ENCODE measurements at places on chromosomes 2 and 18.
A peak's percentile ranks its signal among the peaks of the same experiment; 100 is the strongest.

DNA sequence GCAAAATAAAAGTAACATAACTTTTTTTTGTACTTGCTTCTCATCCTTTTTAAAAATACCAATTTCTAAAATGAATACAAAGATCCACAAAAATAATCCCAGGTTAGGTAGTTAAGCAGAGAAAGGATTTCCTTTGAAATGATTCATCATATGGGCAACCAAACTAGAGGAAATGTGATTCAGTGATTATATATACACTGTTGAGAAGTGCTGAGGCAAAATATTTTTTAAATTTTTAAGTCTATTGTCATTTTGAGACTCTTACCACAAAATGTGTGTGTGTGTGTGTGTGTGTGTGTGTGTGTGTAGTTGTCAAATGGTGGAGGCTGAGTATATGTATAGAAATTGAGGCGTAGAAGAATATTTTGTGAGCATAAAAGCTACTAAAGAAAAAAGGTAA lies 1075.3 kb downstream of the LRP1B start:
- DNase-seq, result no peak

DNA sequence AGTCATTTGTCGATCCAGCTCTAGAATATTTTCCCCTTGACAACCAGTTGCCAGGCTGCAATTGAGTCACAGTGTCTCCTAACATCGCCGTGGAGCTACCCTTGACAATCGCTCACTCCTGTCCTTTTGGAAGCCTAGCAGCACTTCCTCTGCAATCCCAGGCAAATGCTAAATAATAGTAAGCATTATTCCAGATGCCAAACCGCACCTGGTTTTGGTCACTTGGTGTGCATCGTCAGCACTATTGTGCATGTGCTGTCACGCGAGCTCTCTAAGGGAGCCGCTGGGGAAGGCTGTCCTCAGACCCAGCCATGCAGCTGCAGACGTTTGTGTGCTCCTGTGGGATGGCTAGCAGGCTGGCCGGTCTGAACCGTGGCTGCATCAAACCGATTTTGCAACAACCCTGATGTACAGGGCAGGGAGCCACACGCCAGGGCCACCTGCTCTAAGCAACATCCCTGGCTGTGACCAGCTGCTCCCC lies 549.5 kb upstream of the ID2 start:
- no peak for DNase-seq

DNA sequence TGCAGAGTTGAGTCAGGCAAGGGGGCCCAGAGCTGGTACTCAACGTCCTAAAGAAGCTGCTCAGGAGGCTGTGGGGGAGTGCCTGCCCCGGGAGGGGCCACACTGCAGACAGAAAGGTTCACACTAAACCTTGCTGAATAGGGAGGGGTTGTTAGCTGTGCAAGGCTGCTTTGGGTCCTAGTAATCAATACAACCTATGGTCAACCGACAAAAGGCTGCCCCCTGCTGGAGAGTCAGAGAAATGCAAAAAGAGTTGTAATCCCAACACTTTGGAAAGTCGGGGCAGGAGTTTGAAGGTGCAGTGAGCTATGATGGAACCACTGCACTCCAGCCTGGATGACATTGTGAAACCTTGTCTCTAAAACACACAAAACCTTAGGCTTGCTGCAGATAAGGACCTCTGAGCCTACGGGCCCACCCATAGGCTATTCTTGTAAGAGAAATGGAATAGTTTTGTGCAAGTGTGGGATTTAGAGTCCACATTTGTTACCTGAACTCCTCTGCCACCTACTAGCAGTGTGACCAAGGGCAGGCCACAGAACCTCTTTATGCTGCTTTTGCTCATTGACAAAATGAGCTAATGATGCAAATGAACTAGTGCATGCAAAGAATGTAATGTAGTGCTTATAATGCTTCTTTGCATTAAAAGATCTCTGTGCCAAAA lies 81.5 kb downstream of the PRPF40A start:
- peak; percentile 42 for DNase-seq

DNA sequence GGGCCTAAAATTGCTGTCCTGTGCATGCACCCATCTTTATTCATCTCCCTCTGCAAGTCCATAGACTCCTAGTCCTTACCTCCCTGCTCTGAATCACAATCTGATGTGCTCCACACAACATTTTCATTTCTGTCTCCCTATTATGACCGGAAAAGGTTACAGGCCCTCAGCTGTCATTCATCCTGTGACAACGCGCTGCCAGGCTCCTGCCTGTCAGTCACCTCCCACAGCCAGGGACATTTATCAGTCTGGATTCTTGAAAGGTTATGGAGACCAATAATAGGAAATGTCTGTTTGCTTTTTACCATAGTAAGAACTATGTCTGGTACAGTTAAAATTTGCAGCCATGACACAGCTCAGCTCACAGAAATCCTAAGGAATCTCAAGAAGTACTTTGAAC lies 197.1 kb downstream of the RDH14 start:
- DNase-seq, result no peak

DNA sequence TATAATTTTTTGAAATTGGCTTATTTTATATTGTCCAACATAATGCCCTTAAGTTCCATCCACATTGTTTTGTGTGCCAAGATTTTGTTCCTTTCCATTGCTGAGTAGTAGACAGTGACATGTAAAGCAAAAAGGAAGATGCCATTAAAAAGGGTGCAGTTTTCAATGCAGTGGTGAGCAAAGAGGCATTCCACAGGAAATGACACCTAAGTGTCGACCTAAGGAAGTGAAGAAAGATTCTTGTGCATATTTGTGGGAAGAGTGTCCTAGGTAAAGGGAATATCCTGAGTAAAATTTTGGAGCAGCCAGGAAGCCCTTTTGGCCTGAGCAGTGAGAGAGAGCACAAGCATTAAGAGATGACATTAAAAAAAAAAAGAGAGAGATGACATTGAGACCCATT lies 1099.9 kb downstream of the DPP10 start:
- no peak for DNase-seq

DNA sequence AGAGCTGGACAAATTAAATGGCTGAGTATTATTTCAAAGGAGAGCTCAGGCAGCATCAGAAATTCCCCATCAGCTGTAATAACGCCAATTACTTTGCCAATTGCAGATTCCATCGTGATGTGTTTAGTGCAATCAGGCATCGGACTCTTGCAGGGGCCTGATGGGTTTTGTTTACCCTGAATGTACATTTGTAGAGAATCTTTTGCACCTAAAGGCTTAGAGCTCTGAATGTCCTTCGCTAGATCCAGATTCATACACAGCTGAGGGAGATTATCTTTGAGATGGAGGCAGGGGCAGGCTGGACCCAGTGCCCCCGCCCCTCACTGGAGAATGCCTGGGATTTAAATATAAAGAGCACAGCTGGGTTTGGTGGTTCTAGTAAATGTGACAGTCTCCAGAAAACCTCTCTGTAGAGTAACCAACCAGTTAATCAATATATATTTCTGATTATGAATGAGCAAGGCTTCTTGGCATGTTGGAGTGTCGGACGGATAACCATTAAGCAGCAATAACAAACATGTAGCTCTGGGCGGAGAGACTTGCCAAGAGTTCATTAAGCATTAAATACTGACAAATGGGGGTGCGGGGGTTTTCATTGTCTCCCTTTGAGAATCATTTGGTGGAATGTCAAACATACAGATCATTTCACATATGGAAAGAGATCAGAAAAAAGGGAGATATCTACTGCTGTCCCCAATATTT lies 200.9 kb downstream of the SETBP1 start:
- DNase-seq, result no peak

- no peak for DNase-seq
Measured at GRCh38 chr18:56541793-56542192, 96.6 kb downstream of the TXNL1 start.

- DNase-seq, result no peak
Measured at GRCh38 chr18:24080861-24081260, 58.0 kb upstream of the CABYR start.

GRCh38 chr2:165563468-165564225 lies 94.1 kb downstream of the CSRNP3 start:
- DNase-seq, result no peak

GRCh38 chr18:43267818-43268217 lies 9.5 kb downstream of the SYT4 start:
- no peak for DNase-seq

DNA sequence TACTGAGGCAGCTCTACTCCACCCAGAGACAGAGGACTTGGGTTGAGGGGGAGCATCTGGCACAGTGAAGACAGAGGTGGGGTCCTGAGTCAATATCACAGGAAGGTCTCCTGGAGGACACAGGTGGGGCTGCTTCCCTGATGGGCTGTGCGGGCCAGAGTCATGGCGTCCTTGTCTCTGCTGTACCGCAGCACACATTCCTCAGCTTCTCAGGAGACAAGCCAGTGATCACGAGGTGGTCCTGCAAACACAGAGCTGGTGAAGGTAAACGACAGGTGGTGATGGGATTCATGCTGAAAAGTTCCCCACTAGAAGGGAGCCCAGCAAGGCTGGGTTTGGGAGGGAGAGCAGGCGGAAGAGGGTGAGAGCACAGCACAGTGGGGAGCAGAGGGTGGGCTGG lies 9.7 kb downstream of the TCF23 start:
- DNase-seq, result no peak

- DNase-seq, result no peak
Measured at GRCh38 chr2:54603357-54603756, 120.1 kb upstream of the EML6 start.

DNA sequence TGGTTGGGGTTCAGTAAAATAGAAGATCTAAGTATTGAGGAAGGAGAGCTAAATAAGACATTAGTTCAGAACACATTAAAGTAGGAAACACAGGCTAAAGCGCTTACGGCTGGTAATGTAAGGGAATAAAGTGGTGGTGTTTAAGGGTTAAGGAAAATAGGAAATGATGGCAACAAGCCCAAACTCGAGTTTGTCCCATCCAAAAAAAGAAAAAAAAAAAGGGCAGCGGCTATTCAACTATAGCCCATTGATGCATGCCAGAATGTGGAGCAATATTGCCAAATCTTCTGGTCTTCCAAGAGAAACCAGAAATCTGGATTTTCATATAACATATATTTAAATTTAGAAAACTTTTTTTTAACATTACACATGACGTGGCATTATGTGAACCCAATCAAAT lies 161.0 kb downstream of the ARHGAP15 start:
- DNase-seq, result no peak

DNA sequence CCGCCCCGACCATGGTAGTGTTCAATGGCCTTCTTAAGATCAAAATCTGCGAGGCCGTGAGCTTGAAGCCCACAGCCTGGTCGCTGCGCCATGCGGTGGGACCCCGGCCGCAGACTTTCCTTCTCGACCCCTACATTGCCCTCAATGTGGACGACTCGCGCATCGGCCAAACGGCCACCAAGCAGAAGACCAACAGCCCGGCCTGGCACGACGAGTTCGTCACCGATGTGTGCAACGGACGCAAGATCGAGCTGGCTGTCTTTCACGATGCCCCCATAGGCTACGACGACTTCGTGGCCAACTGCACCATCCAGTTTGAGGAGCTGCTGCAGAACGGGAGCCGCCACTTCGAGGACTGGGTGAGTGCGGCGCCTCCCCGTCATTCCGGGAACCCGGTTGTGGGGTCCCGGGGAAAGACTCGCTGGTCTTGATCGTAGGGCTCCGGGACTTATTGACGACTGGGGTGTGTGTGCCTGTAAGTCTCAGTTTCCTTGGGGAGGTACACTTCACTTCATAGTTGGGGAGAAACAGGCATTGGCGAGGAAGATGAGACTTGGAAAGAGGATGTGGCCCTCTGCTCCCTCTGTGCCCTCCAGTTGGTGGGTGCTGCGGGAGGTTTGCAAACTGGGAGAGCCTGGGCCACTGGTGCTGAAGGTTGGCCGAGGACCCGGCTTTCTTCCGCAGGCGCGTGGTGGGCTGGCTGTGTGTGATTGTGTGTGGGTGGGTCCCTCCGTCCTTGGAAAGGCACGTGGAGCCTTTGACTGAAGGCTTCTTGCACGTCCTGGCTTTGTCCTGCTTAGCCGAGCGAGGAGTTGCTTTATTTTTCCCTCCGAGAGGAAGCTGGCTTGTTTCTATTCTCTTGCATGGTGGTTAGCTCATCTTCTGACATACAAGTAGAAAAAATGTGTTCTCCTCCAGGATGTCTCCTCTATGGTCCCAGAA lies 886 bp downstream of the PRKCE start:
- DNase-seq, result peak; percentile 55

- DNase-seq, result no peak
Measured at GRCh38 chr2:84383271-84383670, 75.8 kb downstream of the SUCLG1 start.

- no peak for DNase-seq
Measured at GRCh38 chr2:118246726-118247125, 158.5 kb downstream of the INSIG2 start.

GRCh38 chr18:26697186-26697884 lies 149.0 kb upstream of the KCTD1 start:
- DNase-seq, result no peak

GRCh38 chr2:149169656-149170055 lies 131.2 kb downstream of the LYPD6B start:
- DNase-seq, result no peak

DNA sequence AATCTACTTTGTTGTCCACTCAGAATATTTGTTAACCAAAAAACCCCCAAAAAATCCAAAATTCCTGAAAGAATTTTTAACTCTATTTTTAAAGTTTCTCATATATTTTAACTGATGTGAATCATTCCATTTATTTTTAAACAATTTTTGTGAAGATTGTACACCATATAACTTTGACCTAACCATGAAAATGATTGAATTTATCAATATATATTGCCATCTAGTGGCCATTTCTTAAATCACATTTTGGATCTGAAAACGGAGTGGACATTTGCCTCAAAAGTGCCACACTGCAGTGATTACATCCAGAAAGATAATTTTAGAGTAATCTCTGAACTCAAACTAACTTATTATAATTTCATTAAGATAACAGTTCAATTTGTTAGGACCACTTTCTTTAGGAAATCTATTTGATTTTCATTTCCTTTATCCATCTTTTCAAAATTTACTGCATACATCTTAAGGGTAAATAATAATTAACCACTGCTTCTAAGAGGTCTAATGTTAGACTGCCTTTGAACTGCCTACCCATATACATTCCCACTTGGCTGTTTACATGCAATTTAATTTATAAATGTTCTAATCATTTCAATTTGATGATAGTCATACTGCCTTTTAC lies 71.1 kb downstream of the DSC3 start:
- peak; percentile 10 for DNase-seq

DNA sequence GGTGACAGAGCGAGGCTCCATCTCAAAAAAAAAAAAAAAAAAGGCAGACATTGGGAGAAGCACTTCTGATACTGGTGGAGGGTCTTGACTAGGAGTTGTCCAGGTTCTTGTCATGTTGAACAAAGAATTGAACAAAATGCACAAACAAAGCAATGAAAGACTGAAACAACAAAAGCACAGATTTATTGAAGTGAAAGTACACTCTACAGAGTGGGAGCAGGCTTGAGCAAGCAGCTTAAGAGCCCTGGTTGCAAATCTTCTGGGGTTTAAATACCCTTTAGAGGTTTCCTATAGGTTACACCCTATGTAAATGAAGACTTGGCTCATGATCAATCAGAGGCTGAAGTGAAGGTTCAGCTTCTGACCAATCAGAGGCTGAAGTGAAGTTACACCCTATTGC lies 6.4 kb upstream of the SS18 start:
- DNase-seq, result no peak

- DNase-seq, result no peak
Measured at GRCh38 chr2:109563980-109564550, 49.7 kb downstream of the SEPTIN10 start.

DNA sequence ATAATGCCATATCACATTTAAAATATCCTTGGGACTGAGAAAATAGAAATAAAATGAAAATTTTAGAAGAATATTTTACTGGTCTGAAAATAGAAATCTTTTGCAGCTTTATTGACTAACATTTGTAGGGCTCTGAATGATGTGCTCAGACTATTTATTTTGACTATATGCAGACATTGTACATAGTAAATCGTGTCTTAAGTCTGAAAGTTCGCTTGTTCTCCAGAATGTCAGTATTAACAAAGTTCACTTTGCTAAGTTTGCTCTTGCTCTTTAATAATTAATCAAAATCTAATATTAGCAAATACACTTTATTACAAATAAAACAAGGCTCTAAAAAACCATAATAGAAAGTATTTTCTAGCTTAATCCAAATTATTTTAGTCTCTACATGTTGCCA lies 219.8 kb downstream of the WDR7 start:
- no peak for DNase-seq
